SJSA1 (cell line): ENCODE measurements at places on chromosomes 16 and 17. TPM values are rescaled to one million over a fixed set of nuclear protein-coding genes. Genes with fewer than 3 reads are reported as not detected.
A peak's percentile ranks its signal among the peaks of the same experiment; 100 is the strongest.

Gene TPPP3
- not detected in 2 replicates for total RNA-seq

Gene TEX14
- total RNA-seq: 0.03 and 0.13 TPM in 2 replicates

Gene GPRC5B
- total RNA-seq: 5.8 and 12.1 TPM in 2 replicates

Gene NPIPA3
- total RNA-seq: 0.13 TPM in 1 of 2 replicates, not detected in the other

Gene RBFOX1
- not detected in 2 replicates for total RNA-seq

Gene CCL2
- total RNA-seq: 17.3 and 18.8 TPM in 2 replicates

Gene ASPHD1
- total RNA-seq: 3.7 and 8.8 TPM in 2 replicates

Gene CCDC200
- total RNA-seq: not detected in 2 replicates

Gene ANKRD13B
- total RNA-seq: 2.9 and 3.4 TPM in 2 replicates

Gene BAIAP3
- total RNA-seq: 1.2 and 3.1 TPM in 2 replicates

DNA sequence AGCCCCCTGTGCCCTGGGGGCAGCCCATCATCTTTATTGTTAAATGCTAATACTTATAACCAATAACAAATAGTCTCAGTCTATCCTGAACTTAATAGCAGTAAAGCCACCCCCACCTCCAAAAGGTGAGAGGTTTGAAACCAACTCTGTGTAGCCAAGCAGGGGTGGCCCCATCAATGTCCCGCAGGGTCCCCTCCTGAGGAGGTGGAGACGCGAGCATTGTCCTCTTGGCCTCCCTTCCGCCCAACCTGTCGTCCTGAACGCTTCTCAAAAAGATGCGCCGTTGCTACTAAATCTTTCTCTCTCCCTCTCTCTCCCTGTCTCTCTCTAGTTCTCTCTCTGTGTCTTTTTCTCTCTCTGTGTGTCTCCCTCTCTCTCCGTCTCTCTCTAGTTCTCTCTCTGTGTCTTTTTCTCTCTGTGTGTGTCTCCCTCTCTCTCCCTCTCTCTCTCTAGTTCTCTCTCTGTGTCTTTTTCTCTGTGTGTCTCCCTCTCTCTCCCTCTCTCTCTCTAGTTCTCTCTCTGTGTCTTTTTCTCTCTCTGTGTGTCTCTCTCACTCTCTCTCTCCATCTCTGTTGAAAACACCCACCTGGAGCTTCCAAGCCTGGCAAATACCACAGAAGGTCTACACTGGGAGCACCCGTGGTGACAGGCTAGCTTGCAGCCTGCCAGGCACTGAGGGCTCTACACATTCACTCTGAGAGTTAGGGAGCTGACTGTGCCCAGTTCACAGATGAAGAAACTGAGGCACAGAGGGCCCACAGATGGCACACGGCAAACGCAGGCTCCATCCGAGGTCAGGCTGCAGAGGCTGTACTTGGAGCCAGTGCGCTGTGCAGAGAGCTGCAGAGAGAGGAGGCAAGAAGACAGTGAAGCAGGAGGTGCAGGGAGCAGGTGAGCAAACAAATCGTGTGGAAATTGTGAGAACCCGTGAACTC, 185.9 kb downstream of the C16orf95 start:
- no peak for DNase-seq

DNA sequence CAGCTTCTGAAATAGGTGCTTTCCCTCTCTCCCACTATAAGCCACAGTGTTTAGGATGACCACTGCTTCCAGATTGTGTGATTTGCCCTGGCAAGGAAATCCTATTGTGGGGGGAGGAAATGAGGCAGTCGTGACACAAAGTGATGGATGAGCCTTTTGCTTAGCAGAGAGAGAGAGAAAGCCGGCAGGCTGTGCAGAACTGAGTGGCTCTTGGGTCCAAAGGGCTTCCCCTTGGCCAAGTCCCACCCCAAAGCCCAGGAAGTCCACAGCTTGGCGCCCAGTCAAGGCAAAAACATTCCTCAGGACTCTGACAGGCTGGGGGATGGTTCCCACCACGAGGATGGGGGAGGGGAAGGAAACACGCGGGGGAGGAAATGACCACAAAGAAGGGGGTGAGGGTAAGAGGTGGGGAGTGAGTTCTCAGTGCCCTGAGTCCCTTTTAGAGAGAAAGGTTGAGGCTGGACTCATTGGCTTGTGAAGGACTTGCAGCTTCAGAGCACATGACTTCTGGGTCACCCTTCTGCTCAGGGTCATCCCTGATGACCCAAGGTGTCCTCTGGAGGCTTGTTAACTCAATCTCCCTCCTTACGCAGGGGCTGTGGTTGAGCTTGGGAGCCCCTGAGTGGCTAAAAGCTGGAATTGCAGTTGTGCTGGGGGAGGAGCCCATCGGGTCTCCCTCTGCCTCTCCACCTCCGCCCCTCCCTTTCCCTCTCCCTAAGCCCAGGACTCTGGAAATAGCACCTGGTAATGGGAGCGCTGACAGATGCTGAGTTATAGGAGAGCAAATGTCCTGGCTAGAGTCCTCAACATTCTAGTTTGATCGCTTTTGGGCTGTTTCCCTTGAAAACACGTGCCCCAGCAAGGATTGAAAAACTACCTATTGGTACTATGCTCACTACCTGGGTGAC, 10.3 kb upstream of the MSL1 start:
- DNase-seq: peak; percentile 89

GRCh38 chr17:36148559-36149295, 27.7 kb downstream of the TBC1D3B start:
- no peak for DNase-seq

- DNase-seq: no peak
Observed at GRCh38 chr16:85448557-85449190, 164.4 kb upstream of the GSE1 start.

- no peak for DNase-seq
Observed at GRCh38 chr17:39069114-39069756, 82.2 kb downstream of the PLXDC1 start.

- DNase-seq: peak; percentile 50
Observed at GRCh38 chr17:65193716-65194293, 56.6 kb downstream of the RGS9 start.

DNA sequence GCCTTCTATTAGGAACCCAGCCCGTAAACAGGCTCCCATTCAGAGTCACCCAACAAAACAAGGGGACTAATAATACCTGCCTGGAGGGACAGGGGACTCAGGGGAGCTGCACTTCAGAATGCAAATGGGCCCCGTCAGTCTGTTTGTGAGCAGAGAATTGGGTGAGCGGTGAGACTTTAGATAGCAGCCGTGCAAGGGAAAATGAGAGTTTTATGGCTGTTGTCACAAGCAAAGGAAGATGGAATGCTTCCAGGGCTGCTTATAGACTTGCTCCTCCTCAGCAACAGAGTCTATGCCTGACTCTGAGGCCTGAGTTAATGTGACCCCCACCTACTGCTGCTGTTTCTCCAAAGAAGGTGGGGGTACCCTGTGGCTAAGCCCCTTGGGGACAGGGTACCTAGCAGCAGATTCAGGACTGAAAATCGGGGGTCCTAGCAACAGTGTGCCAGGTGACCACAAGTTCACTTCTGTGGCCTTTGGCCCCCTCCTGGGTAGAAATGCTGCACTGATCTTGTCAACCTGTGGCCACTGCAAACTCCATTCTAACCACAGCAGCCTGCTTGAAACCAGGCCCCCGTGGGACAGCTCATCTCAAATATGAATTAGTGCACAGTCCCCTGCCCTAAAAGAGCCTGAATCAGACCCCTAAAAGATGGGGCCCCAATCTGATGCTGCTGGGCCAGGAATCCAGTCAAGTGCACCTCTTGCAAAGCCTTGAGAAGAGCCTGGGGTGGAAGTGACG, 126.4 kb downstream of the C16orf78 start:
- DNase-seq: no peak

GRCh38 chr17:18038149-18038850, 668 bp downstream of the ATPAF2 start:
- DNase-seq: no peak

GRCh38 chr16:52383119-52383518, 163.8 kb downstream of the TOX3 start:
- DNase-seq: no peak

DNA sequence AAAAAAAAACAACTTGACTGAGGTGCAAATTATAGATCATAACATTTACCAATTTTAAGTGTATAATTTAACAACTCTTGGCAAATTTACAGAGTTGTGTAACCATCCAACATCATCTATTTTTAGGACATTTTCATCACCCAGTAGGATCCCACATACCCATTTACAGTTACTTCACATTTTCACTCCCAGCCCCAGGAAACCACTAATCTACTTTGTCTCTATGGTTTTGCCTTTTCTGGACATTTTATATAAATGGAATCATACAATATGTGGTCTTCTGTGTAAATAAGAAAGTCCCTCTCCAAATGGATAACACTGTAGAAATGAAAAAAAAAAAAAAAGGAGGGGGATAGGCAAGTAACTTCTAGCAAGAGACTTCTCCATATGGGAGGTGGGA, 26.1 kb upstream of the XYLT1 start:
- no peak for DNase-seq

GRCh38 chr17:1919201-1919600, 89.4 kb downstream of the RPA1 start:
- DNase-seq: no peak

DNA sequence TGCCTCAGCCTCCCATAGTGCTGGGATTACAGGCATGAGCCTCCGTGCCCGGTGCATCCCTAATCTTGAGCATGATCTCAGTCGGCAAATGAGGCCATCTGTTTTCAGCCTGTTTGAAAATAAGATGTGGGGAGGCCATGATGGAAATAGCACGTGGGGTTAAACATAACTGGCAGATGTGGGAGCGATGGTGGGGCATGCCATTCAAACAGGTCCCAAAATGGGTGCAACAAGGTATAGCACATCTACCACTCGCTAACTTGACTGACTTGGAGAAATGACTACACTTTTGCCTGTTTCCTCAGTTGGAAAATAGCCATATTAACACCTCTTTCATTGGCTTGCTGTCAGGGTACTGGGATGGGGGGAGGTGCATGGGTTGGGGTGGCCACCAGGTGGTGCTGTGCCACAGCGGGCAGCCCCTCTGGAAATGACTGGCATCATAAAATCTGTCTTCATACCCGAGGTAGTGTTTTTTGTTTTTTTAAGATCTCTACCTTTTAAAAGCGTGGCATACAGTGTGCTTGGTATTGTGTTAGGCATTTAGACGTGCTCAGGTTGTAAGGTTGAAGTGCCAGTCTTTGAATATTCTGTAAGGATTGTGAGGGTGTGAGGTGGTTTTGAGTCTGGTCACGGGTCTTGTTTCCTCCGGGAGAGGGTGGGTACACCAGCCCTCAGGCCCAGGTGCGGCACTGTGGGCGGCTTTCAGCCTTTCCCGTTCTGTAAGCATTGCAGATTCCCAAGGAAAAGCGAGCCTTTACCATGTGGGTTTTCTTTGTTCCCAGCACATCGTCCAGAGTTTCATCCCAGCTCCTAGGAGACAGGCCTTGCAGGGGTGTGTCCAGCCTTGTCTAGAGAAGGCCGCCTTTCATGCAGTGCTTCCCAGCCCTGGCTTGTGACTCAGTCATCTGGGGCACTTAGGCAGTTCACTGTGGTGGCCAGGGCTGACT, 2.9 kb upstream of the TTYH2 start:
- DNase-seq: peak; percentile 75

GRCh38 chr16:1773703-1774447, 941 bp upstream of the MRPS34 start:
- no peak for DNase-seq

DNA sequence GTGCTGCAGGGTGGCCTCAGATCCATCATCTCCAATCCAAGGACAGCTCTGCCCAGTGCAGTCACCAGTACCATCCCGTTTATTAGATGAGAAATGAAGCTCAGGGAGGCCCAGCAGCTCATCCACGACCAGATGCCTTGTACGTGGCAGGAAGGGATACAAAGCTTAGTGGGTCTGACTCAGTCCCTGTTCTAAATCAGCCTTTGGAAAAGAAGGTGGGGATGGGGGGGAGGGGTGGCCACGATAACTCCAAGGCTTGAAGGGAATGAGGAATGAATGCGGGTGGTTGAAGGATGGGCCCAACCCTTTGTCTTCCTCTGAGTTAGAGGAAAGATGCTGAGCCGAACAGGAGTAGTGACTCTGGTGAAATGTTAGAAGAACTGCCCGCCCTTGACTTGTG, 25.8 kb downstream of the LLGL2 start:
- no peak for DNase-seq

DNA sequence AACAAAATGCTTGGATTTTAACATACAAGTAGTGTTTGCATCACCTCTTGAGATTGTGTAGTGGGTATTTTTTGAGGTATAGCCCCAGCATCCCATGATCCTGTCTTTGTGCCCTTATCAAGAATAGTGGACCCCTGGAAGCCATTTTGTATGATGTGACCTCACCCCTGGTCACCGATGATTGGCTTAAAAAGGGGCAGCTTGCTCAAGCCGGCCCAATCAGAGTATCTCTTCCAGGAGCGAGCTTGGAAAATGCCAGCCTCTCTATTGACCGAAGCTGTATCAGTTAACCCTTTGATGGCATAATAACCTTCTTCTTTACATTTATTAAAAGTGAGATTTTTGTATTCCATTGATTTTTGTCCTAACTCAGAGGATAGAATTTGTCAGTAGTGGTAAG, 55.5 kb upstream of the FAM20A start:
- DNase-seq: no peak

DNA sequence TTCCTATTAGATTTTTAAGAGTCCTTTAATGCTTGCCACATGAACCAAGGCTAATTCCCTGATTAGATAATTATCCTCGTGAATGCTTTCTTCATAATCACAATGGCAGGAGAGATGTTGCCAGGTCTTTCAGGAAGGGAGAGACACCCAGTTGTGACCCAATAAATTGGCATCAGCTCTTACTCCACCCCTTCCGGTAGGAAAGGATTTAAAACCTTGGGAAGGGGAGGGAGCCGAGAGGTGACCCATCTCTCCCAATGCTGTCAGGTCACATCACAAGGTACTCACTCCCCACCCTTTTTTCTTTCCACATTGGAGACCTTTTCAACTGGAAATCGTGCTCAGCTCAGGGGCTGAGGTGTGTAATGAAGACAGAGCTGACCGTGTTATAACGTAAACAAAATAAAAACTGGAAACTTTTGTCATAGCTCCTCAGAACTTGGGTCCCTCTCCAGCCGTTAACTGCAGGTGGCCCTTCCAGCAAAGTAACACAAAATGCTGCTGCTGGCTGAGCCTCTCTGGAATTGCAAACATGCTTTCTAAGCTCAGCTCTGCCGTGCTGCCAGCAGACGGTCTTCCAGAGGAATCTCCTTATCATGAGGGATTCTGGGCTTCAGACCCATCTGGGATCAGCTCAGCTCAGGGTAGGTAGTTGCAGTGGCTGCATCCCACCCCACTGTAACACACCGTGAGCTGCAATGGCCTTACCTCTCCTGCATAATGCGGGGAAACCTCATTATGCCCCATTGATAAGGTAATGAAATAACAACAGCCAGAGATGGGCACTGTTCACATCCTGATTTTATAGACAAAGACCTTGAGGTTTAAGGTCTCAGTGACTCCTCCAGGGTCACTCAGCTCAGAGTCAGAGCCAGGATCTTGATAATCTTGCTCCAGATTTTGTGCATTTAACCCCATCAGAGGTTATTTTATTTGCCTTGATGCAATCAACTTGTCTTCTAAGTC, 15.6 kb downstream of the TMEM100 start:
- no peak for DNase-seq

- DNase-seq: no peak
Observed at GRCh38 chr16:49488740-49489525, 115.3 kb downstream of the C16orf78 start.
